ENCODE measurements at places on chromosomes 2 and 18. TPM values are rescaled to one million over a fixed set of nuclear protein-coding genes. Genes with fewer than 3 reads are reported as not detected.

GRCh38 chr18:6601241-6601640 lies 128.3 kb upstream of the ARHGAP28 start:
- DNase-seq: no peak

- peak; percentile 6 for DNase-seq
Observed at GRCh38 chr2:3040496-3041140, 337.0 kb downstream of the EIPR1 start.

NCL gene
- 321 TPM for total RNA-seq

MARCHF4 gene
- total RNA-seq: 0.34 TPM

Measured in lung (tissue), 17 donors.